ENCODE measurements at places on chromosomes 7 and 10.

- DNase-seq: no peak
- no peak overlapping the region for H3K4me3 ChIP-seq
- peaks cover 5% of the 10 kb centered on the region for H3K36me3 ChIP-seq
- no peak overlapping the region for H3K27ac ChIP-seq
- peaks cover 1% of the 10 kb centered on the region for H3K27me3 ChIP-seq
Measured at GRCh38 chr10:101614663-101615524, 26.8 kb downstream of the DPCD start.

DNA sequence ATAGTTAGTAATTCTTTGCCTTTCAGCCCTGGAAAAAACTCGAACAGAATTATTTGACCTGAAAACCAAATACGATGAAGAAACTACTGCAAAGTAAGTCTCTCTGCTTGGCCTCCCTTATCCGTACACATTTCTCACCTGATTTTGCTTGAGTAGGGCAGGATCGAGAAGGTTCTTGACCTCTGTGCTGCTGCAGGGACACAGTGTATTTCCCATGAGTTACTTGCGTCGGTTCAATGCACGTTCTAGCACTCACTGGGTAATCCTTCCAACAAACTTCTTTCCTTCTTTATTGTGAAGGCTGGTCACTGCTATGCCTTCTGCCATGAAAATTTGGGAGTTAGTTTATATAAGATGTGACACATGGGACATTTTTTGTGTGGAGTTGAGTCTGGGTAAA lies 171.5 kb upstream of the SH2B2 start:
- no peak overlapping the region for H3K27ac ChIP-seq
- no peaks in the 10 kb centered on the region for H3K27me3 ChIP-seq
- DNase-seq: no peak
- no peak overlapping the region for H3K4me3 ChIP-seq
- H3K36me3 ChIP-seq: peaks cover 23% of the 10 kb centered on the region

- H3K4me3 ChIP-seq: no peak overlapping the region
- H3K27me3 ChIP-seq: peaks cover 21% of the 10 kb centered on the region
- no peak overlapping the region for H3K27ac ChIP-seq
- no peaks in the 10 kb centered on the region for H3K4me1 ChIP-seq
- no peak for DNase-seq
- no peaks in the 10 kb centered on the region for H3K36me3 ChIP-seq
Measured at GRCh38 chr10:43117777-43118583, 20.3 kb upstream of the CSGALNACT2 start.

DNA sequence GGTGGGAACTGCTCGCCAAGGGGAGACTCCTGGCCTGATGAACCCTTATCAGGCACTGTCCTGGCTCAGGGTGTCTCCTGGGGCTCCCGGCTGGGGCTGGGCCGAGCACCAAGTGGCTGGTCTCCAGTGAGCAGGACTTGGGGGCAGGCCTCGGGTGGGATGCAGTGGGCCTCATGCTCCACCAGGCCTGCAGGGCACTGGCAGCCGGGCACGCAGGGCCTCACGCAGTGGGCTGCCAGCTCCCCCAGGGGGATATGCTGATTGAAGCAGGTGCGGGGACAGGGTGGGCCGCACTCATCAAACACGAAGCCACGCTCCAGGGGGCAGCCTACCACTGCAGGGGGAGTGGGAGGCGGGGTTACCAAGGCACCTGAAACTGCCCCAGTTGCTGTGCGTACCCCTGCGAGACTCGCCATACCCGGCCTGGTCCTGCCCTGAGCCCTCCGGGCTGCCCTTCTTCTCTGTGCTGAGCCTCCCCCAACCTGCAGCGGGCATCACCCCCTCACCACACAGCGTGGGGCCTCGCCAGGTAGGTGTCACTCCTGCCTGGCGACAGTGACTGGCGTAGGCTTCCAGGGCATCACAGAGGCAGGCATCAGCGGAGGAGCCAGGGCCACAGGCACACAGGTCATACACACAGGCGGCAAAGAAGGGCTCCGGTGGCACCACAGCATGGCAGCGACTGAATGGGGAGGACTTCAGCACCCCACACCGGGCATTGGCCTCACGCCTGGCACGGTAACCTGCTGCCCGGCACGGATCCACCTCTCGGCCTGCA lies 14.5 kb downstream of the ATP6V1F start:
- H3K4me3 ChIP-seq: no peak overlapping the region
- peaks cover 27% of the 10 kb centered on the region for H3K27me3 ChIP-seq
- H3K36me3 ChIP-seq: no peaks in the 10 kb centered on the region
- no peaks in the 10 kb centered on the region for H3K4me1 ChIP-seq

- no peak for DNase-seq
- H3K36me3 ChIP-seq: no peaks in the 10 kb centered on the region
- no peak overlapping the region for H3K4me3 ChIP-seq
- H3K27ac ChIP-seq: no peak overlapping the region
Measured at GRCh38 chr7:1748839-1749173, 78.7 kb downstream of the ELFN1 start.

- H3K4me1 ChIP-seq: peaks cover 52% of the 10 kb centered on the region
- H3K36me3 ChIP-seq: peaks cover 7% of the 10 kb centered on the region
- H3K4me3 ChIP-seq: no peak overlapping the region
- H3K27me3 ChIP-seq: no peaks in the 10 kb centered on the region
Measured at GRCh38 chr7:27688056-27688455, 25.4 kb upstream of the HIBADH start.

DNA sequence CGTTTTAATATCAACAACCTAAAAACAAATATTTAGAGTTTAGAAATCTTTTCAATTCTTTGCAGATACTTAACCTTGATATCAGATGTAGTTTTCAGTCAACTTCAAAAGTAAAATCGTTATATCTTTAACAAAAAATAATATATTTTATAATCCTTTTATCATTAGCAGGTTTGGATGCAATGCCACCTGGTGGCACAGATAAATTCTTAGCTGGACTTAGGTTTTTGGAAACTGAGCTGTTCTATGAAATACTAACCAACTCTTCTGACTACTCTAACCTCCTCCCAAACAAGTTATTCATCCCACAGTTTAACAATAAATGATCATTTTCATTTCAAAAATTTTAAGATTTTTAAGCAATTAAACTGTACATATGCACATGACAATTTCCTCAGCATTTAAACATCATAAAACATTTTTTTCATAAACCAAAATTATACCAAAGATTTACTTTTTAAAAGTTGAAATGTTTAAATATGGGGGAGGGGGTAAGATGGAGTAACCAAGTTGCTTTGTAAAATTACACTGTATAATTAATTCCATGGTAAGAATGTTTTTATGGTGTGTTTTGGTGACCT lies 56.9 kb downstream of the HIBADH start:
- peak; percentile 68 for DNase-seq
- H3K36me3 ChIP-seq: no peaks in the 10 kb centered on the region
- H3K4me3 ChIP-seq: peak overlapping the region; percentile 78
- peaks cover 70% of the 10 kb centered on the region for H3K4me1 ChIP-seq
- peak overlapping the region; percentile 85 for H3K27ac ChIP-seq
- H3K27me3 ChIP-seq: no peaks in the 10 kb centered on the region

DNA sequence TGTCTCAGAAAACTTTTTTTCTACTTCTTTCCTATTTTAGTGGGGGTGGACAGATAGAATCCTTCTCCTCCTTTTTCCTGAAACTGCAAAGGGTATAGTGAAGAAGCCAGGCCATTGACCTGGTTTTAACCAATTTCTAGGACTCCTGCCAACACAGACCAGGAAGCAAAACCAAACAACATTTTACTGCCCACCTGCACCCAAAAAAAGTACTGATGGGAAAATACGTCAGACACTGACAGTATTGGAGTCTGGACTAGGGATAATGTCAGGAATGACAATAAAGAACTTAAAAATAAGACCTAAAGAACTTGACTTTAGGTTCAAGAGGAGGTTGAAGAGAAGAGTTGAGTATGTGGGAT lies 5.0 kb upstream of the STEAP4 start:
- H3K27ac ChIP-seq: no peak overlapping the region
- H3K4me3 ChIP-seq: no peak overlapping the region
- H3K27me3 ChIP-seq: no peaks in the 10 kb centered on the region
- DNase-seq: no peak

DNA sequence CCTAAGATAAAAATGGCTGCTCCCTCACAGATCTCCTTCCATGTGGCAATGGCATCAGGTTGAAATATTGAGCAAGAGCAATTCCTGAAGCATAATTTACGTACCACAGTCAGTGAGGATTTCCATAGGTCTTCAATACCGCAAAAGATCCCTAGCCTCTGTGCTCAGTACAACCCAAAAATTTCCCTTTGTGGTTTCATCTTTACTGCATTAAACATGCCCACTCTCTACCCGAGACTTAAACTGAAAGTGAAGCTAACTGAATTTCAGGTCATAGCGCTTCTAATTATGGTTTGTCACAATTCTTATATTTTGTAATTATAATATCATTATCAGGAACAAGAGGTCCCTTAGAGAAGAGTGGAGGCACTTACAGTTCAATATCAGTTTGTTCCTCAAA lies 1071.1 kb downstream of the XPNPEP1 start:
- H3K36me3 ChIP-seq: no peaks in the 10 kb centered on the region
- H3K4me3 ChIP-seq: no peak overlapping the region
- H3K27ac ChIP-seq: no peak overlapping the region
- no peaks in the 10 kb centered on the region for H3K4me1 ChIP-seq

DNA sequence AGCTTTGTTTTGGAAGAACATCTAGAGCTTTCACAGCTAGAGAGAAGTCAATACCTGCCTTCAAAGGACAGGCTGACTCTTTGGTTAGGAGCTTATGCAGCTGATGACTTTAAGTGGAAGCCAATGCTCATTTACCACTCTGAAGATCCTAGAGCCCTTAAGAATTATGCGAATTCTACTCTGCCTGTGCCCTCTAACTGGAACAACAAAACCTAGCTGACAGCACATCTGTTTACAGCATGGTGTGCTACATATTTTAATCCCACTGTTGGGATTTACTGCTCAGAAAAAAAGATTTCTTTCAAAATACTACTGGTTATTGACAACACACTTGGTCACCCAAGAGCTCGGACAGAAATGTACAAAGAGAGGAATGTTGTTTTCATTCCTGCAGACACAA lies 57.3 kb downstream of the PALS2 start:
- no peak overlapping the region for H3K27ac ChIP-seq
- H3K4me1 ChIP-seq: no peaks in the 10 kb centered on the region
- no peak for DNase-seq

GRCh38 chr7:157941210-157941609 lies 604.4 kb downstream of the DNAJB6 start:
- no peak overlapping the region for H3K4me3 ChIP-seq
- H3K27ac ChIP-seq: no peak overlapping the region
- no peaks in the 10 kb centered on the region for H3K4me1 ChIP-seq
- peaks cover 8% of the 10 kb centered on the region for H3K27me3 ChIP-seq

- peak; percentile 15 for DNase-seq
- H3K27me3 ChIP-seq: peaks cover 3% of the 10 kb centered on the region
- peak overlapping the region; percentile 77 for H3K27ac ChIP-seq
- peaks cover 8% of the 10 kb centered on the region for H3K36me3 ChIP-seq
- peaks cover 79% of the 10 kb centered on the region for H3K4me1 ChIP-seq
- peak overlapping the region; percentile 93 for H3K4me3 ChIP-seq
Measured at GRCh38 chr10:80203835-80204676, 1.3 kb downstream of the ANXA11 start.

GRCh38 chr10:130364631-130365411 lies 228.6 kb downstream of the GLRX3 start:
- no peaks in the 10 kb centered on the region for H3K27me3 ChIP-seq
- no peak overlapping the region for H3K4me3 ChIP-seq
- peaks cover 11% of the 10 kb centered on the region for H3K36me3 ChIP-seq
- no peaks in the 10 kb centered on the region for H3K4me1 ChIP-seq

DNA sequence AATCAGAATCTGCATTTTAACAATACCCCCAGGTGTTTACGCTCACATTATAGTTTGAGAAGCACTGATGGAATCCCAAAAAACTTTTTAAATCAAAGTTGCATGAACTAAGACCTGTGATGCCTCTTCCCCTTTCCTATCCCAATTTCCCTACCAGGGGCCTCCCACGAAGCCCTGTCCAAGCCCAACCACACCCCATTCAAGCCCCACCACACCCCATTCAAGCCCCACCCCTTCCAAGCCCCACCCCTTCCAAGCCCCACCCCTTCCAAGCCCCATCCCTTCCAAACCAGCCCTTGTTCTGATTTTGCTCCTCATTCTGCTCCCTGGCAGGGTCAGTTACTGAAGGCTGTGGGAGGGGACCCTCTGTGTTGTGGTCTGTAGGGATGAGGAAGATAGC lies 9.8 kb upstream of the AQP1 start:
- no peaks in the 10 kb centered on the region for H3K36me3 ChIP-seq
- no peak overlapping the region for H3K27ac ChIP-seq
- H3K27me3 ChIP-seq: peaks cover 22% of the 10 kb centered on the region
- DNase-seq: no peak
- no peak overlapping the region for H3K4me3 ChIP-seq
- peaks cover 14% of the 10 kb centered on the region for H3K4me1 ChIP-seq

DNA sequence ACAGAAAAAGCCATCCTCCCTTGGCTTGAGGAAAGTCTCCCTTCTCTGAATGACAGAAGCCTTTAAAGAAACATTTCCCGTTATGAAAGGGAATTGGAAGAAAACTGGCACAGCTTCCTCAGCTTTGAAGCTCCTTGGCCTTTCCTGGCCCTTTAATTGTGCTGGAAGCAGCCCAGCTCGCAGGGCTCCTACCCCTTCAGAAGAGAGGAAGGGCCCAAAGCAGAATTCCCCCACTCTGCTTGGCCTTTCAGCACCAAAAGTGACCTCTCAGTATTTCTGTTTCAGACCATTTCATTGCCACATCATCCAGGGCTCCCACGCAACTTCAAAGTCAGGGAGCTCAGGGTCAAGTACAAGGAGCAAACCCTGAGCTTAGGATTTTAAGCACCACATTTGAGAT lies 4.2 kb downstream of the AFAP1L2 start:
- H3K27me3 ChIP-seq: peaks cover 49% of the 10 kb centered on the region

- peaks cover 42% of the 10 kb centered on the region for H3K4me1 ChIP-seq
- no peaks in the 10 kb centered on the region for H3K27me3 ChIP-seq
- H3K4me3 ChIP-seq: peak overlapping the region; percentile 99
- peak overlapping the region; percentile 98 for H3K27ac ChIP-seq
- no peak for DNase-seq
- peaks cover 5% of the 10 kb centered on the region for H3K36me3 ChIP-seq
Measured at GRCh38 chr10:58268454-58268945, 462 bp upstream of the CISD1 start.

DNA sequence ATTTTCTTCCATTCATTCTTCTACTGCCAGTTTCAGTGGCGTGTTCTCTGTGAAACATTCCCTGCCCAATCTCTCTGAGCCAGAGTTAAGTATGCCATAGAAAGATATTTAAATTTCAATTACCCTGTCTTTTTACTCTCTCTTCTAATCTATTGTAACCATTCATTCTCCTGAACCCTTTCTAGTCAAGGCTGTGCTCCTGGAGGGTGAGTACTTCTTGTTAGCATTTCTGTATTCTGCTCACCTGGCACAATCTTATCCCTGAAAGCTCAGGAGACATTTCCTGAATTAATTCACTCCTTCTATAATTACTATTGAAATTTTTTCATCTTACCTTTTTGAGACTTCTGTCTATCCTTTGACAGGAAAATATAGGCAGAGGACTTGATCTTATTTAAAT lies 271.7 kb downstream of the HGF start:
- H3K27ac ChIP-seq: peak overlapping the region; percentile 19
- no peaks in the 10 kb centered on the region for H3K36me3 ChIP-seq
- no peaks in the 10 kb centered on the region for H3K27me3 ChIP-seq
- H3K4me1 ChIP-seq: peaks cover 35% of the 10 kb centered on the region

- H3K4me3 ChIP-seq: no peak overlapping the region
- peaks cover 25% of the 10 kb centered on the region for H3K4me1 ChIP-seq
- no peak overlapping the region for H3K27ac ChIP-seq
- no peak for DNase-seq
- no peaks in the 10 kb centered on the region for H3K27me3 ChIP-seq
Measured at GRCh38 chr10:97509120-97509680, 10.5 kb downstream of the UBTD1 start.
